Activated CD4-positive, alpha-beta T cell treated with anti-CD3 and anti-CD28 coated beads, Interleukin-2, Interleukin-6, amounts not matched to agents 100 ng/mL and 50 ng/mL, durations not matched to agents 16 hours and 8 hours (primary cell): ENCODE measurements at places on chromosomes 12 and 14.

DNA sequence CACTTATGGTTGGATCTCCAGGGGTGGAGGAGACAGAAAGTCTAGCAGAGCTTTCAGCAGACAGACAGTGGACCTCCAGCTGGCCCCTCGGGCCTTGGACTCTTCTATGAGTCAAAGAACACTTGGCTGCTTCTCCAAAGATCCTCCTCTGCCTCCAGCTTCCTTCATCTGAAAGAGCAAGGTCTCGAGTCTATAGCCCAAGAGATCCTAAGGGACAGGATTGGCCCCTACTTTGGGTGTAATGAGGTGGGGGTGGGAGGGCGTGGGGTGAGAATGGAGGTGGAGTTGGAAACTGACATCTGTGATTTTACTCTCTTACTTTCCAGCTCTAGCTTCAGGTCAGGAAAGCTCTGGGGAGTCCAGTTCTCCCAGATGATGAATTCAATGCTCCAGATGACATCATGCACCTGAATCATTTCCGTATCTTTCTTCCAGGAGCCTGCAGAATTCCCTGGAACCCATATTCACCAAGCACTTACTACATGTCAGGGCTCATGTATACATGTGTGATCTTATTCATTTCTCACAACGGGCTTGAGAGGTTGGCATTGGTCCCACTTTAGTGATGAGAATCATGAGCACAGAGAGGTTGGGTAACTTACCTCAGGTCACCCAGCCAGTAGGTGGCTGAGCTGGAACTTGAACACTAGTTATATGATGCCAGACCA, 10.2 kb upstream of the PGF start:
- DNase-seq, result no peak

DNA sequence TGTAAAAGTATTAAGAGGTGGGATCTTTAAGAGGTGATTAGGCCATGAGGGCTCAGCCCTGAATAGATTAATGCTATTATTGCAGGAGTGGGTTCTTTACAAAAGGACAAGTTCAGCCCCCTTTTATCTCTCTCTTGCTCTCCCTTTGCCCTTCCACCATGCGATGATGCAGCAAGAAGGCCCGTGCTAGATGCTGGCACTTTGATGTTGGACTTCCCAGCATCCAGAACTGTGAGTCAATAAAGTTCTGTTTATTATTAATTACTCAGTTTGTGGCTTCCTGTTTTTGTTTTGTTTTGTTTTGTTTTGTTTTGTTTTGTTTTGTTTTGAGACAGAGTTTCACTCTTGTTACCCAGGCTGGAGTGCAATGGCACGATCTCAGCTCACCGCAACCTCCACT, 10.1 kb downstream of the RNASE1 start:
- DNase-seq, result peak; percentile 20

DNA sequence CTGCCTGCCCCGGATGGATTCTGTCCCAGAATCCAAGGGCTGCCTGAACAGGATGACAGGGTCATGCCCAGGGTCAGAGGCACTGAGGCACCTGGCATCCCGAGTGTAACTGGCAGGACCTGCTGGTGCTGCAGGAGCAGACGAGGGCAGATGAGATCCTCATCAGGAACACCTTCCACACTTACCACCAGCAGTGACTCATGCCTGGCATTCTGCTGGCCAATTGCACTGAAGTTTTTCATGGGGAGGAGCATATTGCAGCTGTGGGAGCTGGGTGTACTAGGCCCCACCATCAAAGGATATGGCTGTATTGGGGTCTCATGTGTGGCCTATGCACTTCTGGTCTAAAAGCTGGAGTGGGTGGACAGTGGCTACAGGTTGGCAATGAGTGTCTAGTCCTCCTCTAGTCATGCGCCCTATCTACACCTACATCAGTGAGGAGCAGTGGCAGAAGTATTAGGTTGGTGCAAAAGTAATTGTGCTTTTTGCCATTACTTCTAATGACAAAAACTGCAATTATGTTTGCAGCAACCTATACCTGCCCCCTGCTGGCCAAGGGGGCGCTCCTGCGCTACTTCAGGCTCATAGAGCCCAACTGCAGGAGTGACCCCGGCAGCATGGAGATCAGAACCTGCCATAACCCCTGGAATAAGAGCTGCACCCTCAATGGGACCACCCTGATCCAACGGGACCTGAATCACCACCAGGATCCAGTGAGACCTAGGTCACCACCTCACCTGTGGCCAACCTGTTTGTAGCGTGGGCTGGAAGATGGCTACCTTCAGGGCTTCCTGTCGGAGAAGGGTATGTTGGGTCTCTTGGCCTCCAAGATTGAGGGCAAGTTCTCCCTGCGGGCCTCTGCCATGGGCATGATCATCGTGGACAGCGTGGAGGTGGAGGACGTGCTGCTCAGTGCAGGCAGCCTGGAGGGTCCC, 8.0 kb upstream of the C12orf42 start:
- DNase-seq, result peak; percentile 50

DNA sequence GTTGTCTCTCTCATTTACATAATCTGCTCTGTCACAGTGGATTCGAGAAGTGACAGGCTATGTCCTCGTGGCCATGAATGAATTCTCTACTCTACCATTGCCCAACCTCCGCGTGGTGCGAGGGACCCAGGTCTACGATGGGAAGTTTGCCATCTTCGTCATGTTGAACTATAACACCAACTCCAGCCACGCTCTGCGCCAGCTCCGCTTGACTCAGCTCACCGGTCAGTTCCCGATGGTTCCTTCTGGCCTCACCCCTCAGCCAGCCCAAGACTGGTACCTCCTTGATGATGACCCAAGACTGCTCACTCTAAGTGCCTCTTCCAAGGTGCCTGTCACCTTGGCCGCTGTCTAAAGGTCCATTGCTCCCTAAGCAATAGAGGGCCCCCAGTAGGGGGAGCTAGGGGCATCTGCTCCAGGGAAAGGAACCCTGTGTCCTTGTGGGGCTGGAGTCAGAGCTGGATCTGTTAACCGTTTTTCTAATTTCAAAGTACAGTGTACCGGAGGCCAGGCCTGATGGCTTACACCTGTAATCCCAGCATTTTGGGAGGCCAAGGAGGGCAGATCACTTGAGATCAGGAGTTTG, 5.1 kb downstream of the ERBB3 start:
- DNase-seq, result peak; percentile 59

- DNase-seq, result no peak
Measured at GRCh38 chr14:59507752-59508103, 23.4 kb downstream of the JKAMP start.

GRCh38 chr14:70755655-70756054, 53.7 kb downstream of the MAP3K9 start:
- no peak for DNase-seq
